A172 (cell line): ENCODE measurements at places on chromosomes 6 and 20.

- no peak for DNase-seq
Measured at GRCh38 chr6:24125980-24126379, at the start of gene NRSN1. Gene NRSN1, plus strand, starts transcription at chr6:24126215. Its CDS starts 8,113 bp downstream, at chr6:24134328.

DNA sequence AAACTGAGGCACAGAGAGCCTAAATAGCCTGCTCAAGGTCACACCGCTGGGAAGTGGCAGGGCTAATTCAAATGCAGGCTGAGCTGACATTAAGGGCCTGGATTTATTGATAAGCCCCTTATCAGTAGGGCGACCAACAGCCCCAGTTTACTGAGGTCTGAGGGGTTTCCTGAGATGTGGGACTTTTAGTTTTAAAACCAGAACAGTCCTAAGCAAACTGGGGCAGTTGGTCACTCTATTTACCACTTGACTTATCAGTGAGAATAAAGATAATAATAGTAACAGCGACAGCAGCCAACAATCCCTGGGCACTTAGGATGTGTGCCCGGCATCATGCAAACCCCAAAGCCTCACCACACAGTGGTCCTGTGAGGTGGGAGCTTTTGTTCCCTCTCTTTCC is 27.6 kb downstream of the PREX1 start:
- no peak for DNase-seq

DNA sequence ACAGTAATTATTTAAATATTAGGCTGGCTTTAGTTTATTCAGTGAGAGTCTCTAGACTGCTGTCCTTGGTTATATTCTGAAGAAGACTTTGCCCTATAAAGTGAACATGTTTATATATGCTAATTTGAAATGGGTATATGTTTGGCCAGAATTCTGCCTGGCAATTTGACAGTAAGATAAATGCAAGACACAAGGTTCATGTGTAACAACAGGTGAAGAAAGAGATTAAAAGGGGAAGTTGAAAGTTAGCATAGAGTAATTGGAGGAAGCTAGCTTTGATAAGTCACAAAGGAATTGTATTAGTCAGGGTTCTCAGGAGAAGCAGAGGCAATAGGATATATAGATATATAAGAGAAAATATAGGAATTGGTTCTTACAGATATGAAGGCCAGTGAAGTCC is 191.4 kb downstream of the CENPW start:
- DNase-seq: no peak

- no peak for DNase-seq
Measured at GRCh38 chr6:76790881-76791280, 672.4 kb downstream of the HTR1B start.

- DNase-seq: no peak
Measured at GRCh38 chr20:9985281-9985680, 49.5 kb upstream of the ANKEF1 start.

DNA sequence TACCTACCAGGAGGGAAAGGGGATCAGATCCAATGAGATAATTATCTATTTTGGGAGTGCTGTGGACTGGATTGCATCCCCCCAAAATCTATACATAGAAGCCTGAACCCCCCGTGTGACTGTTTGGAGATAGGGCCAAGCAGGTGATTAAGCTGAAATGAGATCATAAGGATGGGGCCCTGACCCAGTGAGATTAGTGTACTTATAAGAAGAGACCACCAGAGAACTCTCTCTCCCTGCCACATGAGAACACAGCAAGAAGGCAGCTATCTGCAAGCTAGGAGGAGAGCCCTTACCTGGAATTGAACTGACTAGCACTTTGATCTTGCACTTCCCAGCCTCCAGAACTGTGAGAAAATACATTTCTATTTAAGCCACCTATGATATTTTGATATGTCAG is 132.2 kb upstream of the NOX3 start:
- DNase-seq: no peak

- DNase-seq: no peak
Measured at GRCh38 chr6:137231895-137232294, 12.7 kb upstream of the IFNGR1 start.

DNA sequence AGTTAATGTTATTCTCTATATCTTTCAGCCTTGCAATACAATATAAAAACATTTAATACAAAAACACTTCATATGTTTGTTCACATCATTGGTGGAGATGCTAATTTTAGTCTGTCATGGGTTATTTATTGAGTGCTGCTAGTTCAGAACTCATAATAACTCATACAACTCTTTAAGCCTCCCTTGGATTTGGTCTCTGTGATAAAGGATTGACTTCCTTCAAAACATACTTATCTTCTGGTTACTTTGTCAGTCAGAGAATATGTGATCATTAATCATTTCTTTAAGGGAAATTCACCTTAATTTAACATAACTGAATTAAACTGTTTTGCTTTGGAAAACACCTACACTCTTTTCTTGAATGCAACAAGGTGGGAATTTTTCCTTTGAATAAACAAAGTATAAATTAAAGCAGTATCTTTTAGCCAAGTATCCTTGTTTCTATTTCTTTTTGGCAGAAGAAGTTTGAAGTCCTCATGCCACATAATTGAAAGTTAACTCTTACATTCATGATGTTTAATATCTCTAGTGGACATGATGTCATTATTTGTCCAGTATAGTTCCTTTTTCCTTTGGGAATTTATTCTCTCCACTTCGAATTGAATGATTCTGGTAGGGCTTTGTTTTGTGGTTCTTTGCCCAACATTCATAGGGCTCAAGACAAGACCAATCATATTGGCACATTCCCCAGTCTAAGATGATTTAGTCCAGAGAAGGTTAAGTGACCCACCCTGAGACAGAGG is 133.2 kb upstream of the CENPW start:
- DNase-seq: no peak

DNA sequence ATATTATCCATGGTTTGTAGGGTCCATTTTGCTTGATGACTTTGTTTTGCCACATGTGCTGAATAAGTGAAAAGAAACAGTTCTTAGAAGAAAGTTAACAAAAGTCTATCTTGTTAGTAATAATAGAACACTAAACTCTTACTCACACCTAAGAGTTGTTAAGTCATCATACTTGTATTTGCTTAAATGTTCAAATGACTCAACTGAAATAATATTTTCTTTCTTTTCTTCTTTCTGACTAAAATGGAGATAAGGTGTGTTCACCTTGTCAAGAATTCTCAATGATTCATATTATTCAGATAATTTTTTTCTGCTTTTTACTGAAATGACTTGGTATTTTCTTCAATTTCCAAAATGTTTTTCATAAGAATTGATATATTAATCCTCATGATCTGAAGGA is 327.2 kb downstream of the HTR1B start:
- peak; percentile 8 for DNase-seq

- no peak for DNase-seq
Measured at GRCh38 chr20:49297605-49298530, 20.0 kb upstream of the ZNFX1 start.

DNA sequence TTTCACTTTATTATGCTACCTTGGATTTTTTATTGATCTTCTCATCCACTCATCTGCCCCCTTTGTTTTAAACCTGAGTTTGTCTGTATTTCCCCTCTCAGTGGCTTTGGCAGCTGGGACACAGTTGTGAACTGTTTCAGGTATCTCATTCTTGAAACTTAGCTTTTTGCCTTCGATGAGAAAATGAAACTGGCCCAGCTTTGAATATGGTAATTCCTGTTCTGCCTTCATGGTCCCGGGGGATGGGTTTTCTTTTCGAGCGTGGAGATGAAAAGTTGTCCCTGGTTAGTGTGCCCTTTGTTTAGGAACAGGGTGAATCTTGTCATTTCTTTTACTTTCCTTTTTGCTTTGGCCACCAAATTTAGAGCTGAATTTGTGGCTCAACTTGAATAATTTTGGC is 25.6 kb downstream of the DHX35 start:
- DNase-seq: no peak

GRCh38 chr6:56864171-56864616 is 90.7 kb upstream of the BEND6 start:
- DNase-seq: peak; percentile 77

DNA sequence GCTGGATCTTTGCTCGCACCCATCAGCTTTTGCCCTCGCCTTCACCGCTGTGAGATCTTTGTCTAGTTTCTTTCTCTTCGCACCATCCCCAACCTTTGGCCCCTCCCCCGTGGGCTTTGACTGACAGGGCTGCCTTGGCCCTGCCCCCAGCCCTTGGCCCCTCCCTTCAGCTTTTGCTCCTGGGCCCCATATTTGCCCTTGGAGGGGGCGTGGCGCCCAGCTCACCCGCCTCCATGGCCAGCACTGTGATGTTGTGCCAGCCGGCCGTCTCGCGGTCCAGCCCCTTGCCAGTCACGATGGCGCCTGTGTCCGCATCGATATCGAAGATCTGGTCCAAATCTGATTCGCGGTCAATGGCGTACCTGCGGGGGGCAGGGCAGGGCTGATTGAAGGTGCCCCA is 81.1 kb downstream of the CD40 start:
- no peak for DNase-seq

DNA sequence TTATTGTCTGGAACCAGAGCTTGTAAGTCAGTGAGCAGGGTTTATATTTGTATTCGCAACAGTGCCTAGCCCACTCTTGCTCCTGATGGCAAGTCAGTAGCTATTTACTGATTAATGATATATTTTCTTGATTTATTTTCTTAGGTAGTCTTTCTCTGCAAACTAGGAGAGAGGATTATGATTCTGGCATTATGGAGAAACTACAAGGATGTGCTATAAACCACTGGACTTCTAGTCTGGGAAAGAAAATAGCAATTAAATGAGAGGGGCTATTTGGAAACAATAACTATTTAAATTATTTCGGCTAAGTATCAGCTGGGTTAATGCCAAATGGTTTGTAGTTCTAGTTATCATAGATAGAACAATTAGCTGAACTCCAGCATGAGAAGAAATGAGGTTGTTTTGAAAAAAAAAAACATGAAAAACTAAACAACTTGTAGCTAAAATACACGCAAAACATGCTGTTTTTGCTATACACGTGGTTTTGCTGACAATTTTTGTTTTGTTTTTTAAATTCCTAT is 304.9 kb upstream of the TCF21 start:
- no peak for DNase-seq

DNA sequence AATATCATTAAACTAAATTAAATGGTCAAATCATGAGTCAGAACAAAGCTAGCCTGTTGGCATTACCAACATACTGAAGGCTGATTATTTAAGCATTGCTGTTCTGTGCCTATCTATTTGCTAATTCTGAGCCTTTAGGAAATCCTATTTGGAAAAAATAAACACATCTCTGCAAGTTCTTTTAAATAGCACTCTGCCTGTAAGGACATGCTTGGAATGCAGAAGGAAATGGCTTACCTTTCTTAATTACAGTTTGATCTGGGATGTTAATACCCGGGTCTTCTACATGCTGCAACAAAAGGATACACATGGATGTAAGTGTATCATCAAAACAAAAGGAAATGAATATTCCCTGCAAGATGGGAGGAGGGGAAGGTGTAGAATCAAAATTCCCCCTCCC is 8.3 kb downstream of the TFAP2A start:
- no peak for DNase-seq

GRCh38 chr20:47250360-47250759 is 106.1 kb downstream of the ZMYND8 start:
- no peak for DNase-seq

DNA sequence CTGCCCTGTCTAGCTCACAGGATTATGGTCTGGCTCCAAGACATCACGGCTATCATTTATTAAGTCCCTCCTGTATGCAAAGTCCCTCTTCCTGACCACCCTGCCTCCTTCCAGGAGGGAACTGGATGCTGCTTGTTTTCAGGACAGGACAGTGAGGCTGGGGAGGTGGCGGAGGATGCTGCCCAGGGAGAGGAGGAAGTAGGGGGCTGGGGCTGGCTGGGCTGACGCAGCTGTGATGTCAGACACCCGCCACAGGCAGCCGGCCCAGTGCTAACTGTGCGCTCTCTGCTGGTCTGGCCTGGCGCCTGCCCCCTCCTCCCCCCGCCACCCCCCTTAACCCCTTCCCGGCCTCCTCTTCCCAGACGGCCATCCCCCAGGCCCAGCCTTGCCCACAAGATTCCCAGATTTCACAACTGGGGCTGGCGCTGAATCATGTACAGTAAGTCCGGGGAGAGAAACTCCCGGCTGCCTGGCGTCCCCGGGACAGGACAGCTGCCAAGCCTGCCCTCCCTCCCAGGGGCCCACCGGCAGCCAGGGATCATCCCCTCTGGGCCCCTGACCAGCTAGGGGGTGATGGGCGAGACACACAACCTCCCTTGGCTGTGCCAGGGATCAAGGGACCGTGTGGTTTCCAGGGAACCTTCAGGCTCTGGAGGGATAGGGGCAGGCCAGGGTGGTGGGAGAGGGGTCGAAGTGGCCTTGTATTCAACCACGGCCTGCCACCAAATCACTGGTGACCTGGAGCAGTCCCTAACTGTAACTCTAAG is 118.1 kb downstream of the CEBPB start:
- peak; percentile 96 for DNase-seq

DNA sequence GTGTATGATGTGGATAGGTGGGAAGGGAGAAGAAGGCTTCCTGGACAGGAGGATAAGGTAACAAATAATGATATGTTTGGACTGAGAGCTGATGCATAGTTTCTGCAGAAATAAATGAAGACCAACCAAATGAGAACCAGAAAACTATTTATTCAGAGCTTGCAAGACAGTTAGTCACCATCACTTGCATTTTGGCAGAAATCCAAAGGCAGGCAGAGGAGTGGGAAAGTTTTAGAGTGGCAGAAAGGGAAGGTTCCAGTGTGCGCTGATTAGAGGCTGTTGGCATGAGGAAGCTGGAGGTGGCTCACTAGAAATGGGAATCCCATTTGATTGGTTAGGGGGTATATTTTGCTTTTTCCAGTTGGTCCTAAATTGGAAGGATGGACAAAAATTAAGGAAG is 13.0 kb upstream of the F13A1 start:
- DNase-seq: no peak

GRCh38 chr6:143000811-143001210 is 55.8 kb upstream of the HIVEP2 start:
- no peak for DNase-seq

- DNase-seq: no peak
Measured at GRCh38 chr6:48472535-48472934, 361.5 kb upstream of the PTCHD4 start.

GRCh38 chr20:18416486-18416885 is 50.3 kb downstream of the DZANK1 start:
- no peak for DNase-seq

DNA sequence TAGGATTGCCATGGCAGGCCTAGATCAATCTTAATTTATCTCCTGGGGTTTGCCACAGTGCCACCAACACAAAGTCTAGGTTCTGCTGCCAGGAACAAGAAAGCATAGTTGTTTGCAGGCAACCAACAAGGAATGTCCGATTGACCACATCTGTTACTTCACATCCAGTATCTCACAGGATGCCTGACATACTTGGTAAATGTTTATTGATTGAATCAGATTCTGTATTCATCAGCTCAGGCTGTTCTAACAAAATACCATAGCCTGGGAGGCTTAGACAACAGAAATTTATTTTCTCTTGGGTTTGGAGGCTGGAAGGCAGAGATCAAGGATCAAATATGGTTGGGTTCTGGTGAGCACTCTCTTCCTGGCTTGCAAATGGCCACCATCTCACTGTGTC is 26.3 kb upstream of the MC3R start:
- DNase-seq: no peak
